Activated T-helper 1 cell treated with anti-CD3 and anti-CD28 coated beads, Interleukin-12 subunit alpha, Interleukin-12 subunit beta, Interleukin-2, Interleukin-4 antibody, amounts not matched to agents 30 ng/mL and 10 ng/mL and 1 ng/mL, durations not matched to agents 14 hours and 24 hours and 36 hours (primary cell): ENCODE measurements at places on chromosomes 1 and 21. TPM values are rescaled to one million over a fixed set of nuclear protein-coding genes. Genes with fewer than 3 reads are reported as not detected.

- DNase-seq: no peak
Observed at GRCh38 chr1:94741996-94742395, 78.2 kb upstream of the SLC44A3 start.

Gene ERRFI1
- 1.6 and 3.2 TPM in 2 replicates for total RNA-seq

Gene PODN
- not detected in 2 replicates for total RNA-seq

Gene CFHR4
- not detected in 2 replicates for total RNA-seq

- DNase-seq: no peak
Observed at GRCh38 chr1:88698764-88699163, 14.7 kb downstream of the PKN2 start.

DNA sequence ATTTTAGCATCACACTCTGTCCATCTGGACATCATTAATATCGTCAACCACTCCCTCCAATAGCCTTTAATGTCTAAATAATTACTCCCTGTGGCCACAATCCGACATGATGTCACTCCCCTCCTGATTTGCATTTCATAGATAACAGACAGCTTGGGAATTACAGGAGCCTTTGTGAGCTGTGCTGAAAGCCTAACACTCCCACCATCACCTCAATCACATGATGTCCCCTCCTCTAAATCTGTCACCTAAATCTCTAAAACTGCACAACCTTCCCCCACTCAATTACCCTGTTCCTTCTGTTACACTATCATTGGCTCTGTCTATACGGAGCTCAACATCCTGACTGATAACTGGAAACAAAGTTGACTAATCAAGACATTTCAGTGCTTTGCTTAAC, 14.3 kb downstream of the NHLH2 start:
- no peak for DNase-seq

Gene ITLN2
- total RNA-seq: not detected in 2 replicates
